ENCODE measurements at places on chromosomes 7 and 10.

DNA sequence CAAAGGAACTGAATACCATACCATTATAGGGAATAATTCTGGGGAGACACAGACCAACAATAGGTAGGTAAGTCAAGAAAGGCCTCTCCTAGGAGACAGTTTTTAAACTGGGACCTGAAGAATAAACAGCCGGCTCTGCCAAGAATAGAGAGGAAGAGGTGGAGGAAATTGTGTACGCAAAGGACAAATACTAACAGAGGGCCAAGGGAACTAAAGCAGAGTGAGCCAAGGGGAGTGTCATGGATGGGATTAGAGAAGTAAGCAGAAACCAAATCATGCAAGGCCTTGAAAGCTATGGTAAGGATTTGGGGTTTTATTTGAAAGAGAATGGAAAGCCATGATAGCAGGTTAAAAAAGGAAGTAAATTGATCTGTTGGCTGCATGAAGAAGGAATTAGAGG is 18.1 kb upstream of the ITGB8 start:
- no peak for DNase-seq

DNA sequence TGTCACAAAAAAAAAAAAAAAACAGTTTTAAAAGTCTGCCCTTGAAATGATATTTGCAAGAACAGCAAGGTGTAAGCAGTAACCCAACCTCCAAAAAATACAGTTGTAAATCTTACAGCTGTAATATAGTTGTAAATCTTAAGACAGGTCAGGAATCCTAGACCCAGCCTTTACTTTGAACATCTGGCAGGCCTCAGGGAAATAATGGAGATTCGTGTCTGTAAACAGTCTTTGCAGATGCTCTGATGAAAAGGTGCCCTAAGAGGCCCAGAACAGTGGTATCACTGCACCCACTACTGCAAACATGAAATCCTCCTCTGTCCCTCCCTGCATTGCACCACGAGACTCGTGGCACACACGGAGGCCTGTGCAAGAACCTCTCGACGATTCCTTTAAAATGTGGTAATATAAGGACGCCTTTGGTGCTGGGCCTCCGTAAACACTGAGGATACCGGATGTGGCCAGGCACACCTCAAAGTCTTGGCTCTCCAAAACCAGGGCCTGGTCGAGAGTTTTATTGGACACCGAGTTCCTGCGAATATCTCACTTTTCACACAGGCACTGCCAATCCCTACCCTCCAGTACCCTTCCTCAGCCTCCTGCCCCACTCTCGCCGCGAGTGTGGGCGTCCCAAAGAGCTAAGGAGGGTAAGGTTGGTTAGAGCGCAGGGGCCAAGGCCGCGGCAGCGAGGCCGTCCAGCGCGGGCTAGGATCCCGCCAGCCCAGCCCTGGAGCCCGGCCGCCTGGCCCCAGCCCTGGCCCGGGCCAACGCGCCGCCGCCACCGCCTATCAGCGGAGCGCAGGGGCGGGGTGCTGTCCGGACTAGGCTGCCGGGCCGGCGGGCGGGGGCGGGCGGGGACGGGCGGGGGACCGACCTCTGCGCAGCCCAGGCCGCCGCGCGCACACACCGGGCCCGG is at the start of gene REEP3:
Gene REEP3, plus strand, starts transcription at position 902 of the 916 bp plus-strand sequence. CDS start 145 bp downstream, outside the sequence.
- peak; percentile 90 for DNase-seq

DNA sequence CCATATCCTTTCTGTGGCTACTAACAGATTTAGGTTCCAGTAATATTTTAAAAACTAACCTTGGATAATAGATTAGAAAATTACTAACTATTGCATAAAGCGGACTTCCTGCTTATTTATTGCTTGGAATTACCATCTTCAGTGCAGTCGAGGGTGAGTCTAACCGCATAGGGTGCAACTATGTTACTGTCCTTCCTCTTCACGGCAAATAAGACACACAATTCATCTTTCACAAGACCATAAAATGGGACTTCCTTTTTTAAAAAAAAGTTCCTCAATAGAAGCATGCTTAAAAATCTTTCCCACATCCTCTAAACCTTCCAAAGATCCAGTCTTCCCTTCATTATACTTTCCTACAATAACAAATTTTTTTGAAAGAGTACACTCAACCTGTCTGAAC is 2.1 kb downstream of the SLC25A40 start:
- DNase-seq, result no peak

GRCh38 chr7:114444196-114444595 is 29.6 kb downstream of the FOXP2 start:
- no peak for DNase-seq

DNA sequence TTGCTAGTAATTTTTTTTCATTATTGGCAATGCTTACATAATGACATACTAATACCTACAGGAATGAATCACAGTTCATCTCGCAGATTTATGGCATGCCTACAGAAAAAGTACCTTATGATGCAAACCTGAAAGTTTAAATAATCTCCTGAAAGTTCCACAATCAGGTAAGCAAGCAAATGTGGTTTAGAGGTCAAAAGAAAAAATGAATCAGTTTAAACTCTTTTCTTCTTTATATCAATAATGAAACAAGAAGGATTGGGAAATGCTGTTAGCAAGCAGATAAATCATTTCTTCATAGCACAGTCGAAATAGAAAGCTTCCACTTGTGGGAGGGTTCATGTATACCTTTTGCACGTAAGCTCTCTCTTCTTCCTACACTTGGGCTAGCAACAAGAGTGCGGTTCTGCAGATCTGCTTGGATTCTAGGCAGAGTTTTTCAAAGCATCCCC is 53.7 kb upstream of the MTPN start:
- DNase-seq, result no peak

DNA sequence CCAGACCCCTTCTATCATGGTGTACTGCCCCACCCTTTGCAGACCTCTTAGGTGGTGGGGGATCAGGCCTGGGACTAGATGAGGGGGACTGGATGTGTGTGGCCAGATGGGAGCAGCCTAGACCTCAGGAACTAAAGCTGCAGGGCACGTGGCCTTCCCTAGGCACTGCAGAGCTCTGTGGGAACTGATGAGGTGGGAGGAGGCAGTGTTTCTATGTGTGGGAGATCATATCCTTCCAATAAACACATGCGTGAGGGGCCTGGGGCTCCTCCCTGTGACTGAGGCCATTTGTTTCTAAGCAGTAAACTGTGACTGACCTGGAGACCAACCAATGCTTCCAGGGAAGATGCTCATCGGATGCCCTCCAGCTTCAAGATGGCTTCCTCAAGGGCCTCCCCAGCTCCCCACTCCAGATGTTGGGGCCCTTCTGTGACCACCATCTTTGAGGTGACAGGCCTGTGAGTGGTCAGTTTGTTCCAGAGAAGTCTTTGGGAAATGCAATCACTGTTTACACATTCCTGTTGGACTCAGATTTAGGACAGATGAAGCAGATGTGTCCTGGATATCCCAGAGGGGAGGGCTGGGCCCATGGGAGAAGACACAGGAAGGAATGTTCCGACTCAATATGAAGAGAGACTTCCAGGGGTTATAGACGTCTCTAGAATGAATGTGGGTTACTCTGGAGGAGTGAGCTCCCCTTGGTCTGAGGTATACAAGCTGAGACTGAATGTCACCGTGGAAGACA is 23.6 kb upstream of the ZCCHC24 start:
- DNase-seq, result no peak
